ENCODE measurements at places on chromosomes 2 and 18.

DNA sequence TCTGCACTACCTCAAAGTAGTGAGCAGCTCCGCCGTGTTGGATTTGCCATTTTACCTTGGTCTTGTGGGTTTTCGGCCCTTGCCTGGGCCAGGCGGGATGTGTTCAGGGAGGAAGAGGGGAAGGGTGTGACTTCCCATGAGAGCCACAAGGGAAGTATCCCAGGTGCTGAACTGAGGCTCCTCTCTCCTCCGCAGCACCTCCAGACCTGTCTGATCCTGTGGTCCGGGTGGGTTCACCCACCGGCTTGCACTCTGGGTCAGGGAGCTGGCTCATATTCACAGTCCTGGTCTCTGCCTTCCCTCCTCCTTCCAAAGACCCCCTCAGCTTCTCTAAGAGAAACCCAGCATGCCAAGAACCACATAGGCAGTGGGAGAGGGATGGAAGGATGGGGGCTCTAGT lies 235.8 kb downstream of the SEPTIN10 start:
- DNase-seq, result no peak

DNA sequence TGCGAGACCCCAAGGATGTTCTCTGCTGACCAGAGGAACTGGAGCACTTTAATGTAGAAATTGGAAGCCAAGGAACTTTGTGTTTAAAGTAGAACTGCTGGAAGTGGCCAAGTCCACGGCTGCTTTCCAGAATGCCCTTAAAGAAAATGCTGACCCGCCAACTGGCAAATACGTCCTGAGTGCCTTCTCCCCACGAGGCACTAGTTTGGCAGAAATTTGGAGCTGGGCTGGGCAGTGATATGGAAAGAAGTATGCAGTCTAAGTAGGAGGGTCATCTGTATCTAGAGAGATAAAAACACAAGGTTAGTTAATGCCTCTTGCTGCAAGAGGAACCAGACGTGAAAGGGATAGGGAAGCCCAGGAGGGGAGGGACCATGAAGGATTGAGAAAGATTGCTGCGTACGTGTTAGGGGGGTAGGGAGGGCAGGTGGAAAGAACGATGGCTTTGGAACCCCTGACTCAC lies 59.3 kb upstream of the RFX8 start:
- DNase-seq, result no peak

GRCh38 chr2:39127973-39128372 lies 7.1 kb upstream of the SOS1 start:
- no peak for DNase-seq

- no peak for DNase-seq
Observed at GRCh38 chr2:240931319-240931949, 25.3 kb downstream of the CROCC2 start.

GRCh38 chr2:66827851-66828250 lies 392.9 kb downstream of the MEIS1 start:
- no peak for DNase-seq

DNA sequence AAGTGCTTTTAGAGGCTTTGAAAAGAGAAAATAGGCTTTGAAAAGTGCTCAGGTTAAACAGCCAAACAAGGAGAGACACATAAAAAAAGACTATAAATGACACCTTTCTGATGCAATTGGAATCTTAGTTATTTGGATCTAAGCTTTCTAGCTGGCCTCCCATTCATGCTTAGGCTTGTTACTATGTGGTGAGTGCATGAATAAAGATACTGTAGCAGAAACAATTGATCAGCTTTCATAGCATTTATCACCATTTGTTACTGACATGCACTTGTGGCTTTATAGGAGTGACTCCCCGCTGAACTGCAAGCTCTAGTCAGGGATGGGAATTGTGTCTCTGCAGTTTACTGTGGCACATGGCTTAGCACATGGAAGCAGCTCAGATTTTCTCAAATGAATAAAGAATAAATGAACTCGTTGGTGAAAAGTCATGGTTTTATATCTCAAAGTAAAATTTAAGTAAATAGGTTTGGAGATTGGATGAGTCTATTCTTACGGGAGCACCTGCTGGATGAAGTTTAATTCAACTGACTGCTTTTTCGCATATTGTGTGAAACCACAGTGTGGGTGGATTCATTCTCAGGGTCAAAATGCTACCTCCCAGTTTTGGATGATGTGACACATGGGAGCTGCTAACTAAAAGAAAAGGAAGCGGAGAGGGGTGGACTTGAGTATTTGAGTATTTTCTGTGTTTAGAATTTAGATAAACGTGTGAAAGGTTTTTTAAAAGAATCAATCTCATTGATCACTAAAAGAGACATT lies 91.1 kb upstream of the NOL4 start:
- DNase-seq, result no peak

DNA sequence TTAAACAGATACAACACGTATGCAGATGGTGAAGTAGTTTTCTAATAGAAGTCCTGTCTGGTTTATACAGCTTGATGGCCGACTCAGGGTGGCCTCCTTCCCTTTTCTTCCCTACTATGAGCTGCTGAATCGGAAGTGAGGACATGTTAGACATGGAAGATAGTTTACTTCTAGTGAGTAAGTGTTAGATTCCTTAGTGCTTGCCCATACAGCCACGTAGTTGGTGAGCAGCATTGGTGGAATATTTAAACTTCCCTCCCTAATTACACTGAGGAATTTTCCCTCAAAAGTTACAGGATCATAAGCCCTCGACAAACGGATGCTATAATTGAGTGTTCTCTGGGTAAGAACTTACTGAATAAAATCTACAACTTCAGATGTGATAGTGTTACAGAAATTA lies 52.1 kb downstream of the RHBDD1 start:
- peak; percentile 94 for DNase-seq

DNA sequence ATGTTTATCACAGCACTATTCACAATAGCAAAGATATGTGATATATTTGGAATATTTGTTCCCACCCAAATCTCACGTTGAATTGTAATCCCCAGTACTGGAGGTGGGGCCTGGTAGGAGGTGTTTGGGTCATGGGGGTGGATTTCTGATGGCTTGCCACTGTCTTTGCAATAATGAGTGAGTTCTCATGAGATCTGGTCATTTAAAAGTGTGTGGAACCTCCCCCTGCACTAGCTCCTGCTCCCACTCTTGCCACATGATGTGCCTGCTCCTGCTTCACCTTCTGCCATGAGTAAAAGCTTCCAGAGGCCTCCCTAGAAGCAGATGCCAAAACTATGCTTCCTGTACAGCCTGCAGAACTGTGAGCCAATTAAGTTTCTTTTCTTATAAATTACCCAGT lies 72.2 kb upstream of the DYNC1I2 start:
- DNase-seq, result no peak

GRCh38 chr2:100397118-100397860 lies 20.2 kb downstream of the CHST10 start:
- no peak for DNase-seq

DNA sequence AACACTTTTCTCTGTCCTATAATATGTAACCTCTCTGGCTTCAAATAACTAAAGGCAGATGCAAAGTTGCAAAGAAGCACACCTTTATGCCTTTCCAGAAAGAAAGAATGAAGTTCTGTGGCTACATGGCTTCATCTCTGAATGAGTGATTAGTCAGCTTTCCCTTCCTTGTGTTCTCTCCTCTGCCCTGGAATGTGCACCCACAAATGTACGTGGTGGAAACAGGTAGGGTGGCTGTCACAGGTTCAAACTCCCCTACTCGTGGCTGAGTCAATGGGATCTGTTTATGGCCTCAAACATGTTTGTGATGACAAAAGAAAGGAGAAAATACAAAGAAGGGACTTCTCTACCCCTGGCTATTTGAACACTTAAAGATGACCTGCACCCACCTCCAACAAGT lies 55.5 kb upstream of the ACVR2A start:
- no peak for DNase-seq

DNA sequence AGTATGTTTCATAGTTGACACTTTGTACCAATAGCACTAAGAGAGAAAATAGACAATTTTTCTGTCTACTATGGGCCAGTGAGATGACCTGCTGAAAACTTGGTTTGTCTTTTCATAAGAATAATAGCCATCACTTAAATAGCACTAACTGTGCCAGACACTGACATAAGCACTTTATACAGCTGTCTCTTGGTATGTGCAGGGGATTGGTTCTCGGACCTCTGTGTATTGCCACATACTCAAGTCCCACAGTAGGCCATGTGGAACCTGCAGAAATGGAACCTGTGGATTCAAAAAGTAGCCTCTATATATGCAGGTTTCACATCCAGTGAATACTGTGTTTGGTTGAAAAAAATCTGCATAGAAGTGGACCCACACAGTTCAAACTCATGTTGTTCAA lies 126.7 kb downstream of the XRCC5 start:
- DNase-seq, result no peak

DNA sequence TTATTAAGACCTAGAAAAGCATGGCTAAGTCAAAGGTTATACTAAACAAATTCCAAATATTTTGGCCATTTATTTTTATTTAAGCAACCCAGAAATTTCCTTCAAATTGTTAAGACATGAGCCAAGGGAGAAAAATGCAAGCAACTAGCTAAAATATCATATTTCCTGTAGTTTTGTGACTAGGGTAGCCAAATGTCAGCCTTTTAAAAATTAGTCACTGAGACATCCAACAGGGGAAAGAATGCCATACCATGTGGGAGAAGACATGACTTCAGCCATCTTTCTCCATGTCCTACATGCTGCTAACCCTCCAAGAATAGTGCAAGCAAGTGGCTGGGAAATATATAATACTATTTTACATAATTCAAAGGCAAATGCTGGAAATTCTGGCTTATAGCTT lies 197.9 kb downstream of the DSEL start:
- DNase-seq, result no peak

DNA sequence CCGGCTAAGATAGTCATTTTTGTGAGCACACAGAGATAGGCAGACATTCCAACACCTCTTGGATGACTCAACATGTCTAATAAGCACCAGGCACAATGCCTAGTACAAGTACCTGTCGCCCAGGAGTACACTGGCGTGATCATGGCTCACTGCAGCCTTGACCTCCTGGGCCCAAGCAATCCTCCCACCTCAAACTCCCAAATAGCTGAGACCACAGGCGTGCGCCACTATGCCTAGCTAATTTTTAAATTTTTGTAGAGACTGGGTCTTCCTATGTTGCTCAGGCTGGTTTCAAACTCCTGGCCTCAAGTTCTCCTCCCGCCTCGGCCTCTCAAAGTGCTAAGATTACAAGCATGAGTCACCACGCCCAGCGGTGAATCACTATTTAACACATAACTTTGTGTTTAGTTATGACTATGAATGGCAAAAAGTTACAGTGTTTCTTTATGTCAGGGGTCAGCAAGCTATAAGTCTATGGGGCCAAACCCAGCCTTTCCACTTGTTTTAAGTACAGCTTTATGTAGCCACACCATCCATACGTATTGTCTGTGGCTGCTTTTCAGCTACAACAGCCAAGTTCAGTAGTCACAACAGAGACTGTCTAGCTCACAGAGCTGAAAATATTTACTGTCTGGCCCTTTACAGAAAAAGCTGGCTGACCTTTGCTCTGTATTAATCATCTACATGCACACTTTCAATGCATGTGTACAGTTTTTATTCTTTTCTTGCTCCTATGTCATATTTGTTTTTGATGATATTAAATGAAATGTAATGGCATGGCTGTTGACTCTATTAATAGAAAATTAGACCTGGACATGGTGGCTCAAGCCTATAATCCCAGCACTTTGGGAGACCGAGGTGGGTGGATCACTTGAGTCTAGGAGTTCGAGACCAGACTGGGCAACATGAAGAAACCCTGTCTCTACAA lies 18.7 kb downstream of the ORC2 start:
- peak; percentile 80 for DNase-seq

- DNase-seq, result no peak
Observed at GRCh38 chr18:3482258-3482657, 32.3 kb downstream of the TGIF1 start.

GRCh38 chr18:33844232-33844631 lies 266.2 kb downstream of the ASXL3 start:
- DNase-seq, result no peak

GRCh38 chr2:179995741-179996515 lies 11.2 kb downstream of the CWC22 start:
- no peak for DNase-seq

DNA sequence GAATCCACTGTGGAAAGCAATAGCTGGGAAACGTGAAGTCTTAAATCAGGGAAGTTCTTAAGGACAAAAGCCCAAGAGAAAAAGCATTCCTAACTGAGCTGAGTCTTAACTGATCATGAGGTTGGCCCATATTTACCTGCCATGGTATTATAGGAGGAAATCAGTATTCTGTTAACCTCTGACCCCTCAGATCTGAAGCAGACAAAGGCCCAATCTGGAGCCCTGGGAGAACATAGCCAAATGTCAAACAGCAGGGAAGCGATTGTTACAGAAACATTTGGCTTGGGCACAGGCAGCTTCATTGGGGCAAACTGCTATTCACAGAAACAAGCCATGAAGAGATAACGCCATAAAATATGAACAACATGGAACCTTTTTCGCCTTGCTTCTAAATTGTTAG lies 18.8 kb downstream of the EPHA4 start:
- no peak for DNase-seq

- DNase-seq, result no peak
Observed at GRCh38 chr2:23207871-23208270, 177.1 kb upstream of the KLHL29 start.

DNA sequence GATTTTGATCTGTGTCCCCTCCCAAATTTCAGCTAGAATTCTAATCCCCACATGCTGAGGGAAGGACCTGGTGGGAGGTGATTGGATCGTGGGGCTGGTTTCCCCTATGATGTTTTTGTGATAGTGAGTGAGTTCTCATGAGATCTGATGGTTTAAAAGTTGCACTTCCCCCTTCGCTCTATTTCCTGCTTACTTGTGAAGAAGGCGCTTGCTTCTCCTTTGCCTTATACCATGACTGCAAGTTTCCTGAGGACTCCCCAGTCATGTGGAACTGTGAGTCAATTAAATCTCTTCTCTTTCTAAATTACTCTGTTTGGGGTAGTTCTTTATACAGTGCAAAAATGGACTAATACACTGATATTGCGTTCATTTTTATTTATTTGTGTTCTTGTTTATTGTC lies 636.8 kb upstream of the LINC00305 start:
- no peak for DNase-seq

GRCh38 chr2:25387876-25388449 lies 46.2 kb upstream of the DNMT3A start:
- DNase-seq, result no peak

DNA sequence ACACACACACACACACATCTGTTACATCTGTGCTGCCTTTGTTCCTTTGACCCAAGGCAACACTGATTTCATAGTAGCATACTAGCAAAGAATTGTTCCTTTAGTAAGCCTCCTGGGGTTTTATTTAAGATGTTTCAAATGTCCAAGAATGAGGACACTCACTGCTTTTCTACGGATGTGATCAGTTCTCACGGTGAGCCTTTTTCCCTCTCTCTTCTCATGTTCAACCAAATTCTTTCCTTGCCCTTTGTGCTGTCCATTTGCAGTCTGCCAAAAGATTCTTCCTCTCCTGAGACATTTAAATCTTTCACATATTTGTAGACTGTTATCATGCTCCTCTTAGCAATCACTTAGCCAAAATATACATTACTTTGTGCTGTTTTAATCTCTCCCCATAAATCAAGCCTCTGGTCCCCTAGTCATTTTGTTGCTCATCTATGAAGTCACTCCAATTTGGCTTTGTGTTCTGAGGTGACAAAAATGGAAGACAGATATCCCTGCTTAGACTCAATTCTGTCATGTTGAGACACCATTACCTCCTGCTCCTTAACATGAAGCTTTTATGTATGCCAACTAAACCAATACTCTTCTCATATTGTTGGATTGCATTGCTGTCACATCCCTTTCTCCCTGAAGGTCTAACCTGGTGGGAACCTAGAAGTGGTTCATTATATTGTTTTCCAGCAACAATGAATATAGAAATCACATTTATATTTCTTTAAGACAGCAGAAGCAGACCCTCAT lies 1605.3 kb upstream of the ACVR2A start:
- DNase-seq, result no peak

GRCh38 chr2:67445652-67446268 lies 48.6 kb downstream of the ETAA1 start:
- DNase-seq, result no peak

GRCh38 chr2:159185401-159186130 lies 100.9 kb downstream of the WDSUB1 start:
- peak; percentile 34 for DNase-seq
